ENCODE measurements at places on chromosomes 4 and X. TPM values are rescaled to one million over a fixed set of nuclear protein-coding genes. Genes with fewer than 3 reads are reported as not detected.

GRCh38 chrX:121258545-121258944 is 211.1 kb downstream of the GLUD2 start:
- DNase-seq: no peak
- H3K27me3 ChIP-seq: no peaks in the 10 kb centered on the region
- H3K36me3 ChIP-seq: no peaks in the 10 kb centered on the region
- no peaks in the 10 kb centered on the region for H3K4me1 ChIP-seq
- no peak overlapping the region for H3K4me3 ChIP-seq

DNA sequence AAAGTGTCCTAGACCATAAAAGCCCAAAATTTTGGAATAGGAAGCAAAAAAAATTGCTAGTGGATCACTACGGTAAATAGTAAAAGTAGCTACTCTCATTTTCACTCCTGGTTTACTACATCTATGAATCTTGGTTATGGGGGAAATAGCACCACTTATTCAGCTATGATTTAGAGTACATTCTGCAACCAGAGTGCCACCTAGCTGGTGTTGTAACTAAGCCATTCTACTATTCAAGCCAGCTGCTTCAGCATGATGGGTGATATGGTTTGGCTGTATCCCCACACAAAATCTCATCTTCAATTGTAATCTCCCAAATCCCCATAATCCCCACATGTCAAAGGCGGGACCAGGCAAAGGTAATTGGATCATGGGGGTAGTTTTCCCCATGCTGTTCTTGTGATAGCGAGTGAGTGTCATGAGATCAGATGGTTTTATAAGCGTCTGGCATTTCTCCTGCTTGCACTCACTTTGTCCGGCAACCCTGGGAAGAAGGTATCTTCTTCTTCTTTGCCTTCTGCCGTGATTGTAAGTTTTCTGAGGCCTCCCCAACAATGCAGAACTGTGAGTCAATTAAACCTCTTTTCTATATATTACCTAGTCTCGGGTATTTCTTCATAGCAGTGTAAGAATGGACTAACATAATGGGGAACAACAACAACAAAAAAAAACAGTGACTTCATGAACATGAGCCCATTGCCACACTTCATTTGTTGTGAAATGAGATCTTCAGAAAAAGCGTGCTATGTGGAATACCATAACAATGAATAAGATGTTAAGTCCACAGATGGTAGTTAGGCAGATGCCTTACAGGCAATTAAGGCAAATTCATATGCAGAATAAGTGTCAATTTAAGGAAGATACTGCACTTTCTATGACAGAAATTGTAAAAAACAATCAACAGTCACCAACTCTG is 280.1 kb downstream of the PABPC4L start:
- no peaks in the 10 kb centered on the region for H3K27me3 ChIP-seq
- DNase-seq: no peak
- no peaks in the 10 kb centered on the region for H3K36me3 ChIP-seq
- no peaks in the 10 kb centered on the region for H3K4me1 ChIP-seq

- no peak overlapping the region for H3K4me3 ChIP-seq
- H3K36me3 ChIP-seq: no peaks in the 10 kb centered on the region
- H3K27ac ChIP-seq: no peak overlapping the region
- H3K27me3 ChIP-seq: no peaks in the 10 kb centered on the region
These were observed 4.3 kb downstream of the TMPRSS11E start for GRCh38 chr4:68451246-68452211.

GRCh38 chrX:123756320-123756719 is 23.5 kb upstream of the THOC2 start:
- no peak overlapping the region for H3K4me3 ChIP-seq
- H3K27me3 ChIP-seq: no peaks in the 10 kb centered on the region
- no peaks in the 10 kb centered on the region for H3K36me3 ChIP-seq
- no peak overlapping the region for H3K27ac ChIP-seq
- no peak for DNase-seq
- no peaks in the 10 kb centered on the region for H3K4me1 ChIP-seq

DNA sequence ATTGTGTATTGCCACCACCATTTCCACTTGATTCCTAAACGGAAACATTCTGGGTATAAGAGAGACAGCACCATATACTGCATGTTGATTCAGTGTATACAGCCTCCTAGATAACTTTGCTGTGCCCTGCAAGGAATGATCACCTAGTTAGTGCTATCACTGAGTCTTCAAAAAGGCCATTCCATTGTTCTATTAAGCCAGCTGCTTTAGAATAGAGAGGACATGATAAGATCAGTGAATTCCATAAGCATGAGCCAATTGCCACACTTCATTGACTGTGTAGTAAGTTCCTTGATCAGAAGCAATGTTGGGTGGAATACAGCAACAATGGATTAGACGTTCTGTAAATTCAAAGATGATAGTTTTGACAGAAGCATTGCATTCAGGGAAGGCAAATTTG is 1047.3 kb downstream of the PCDH18 start:
- no peak overlapping the region for H3K4me3 ChIP-seq
- H3K27ac ChIP-seq: no peak overlapping the region
- H3K36me3 ChIP-seq: no peaks in the 10 kb centered on the region
- H3K4me1 ChIP-seq: no peaks in the 10 kb centered on the region

PARM1 gene
- total RNA-seq: 9.9 TPM
